A673 (cell line): ENCODE measurements at places on chromosomes 4 and X. TPM values are rescaled to one million over a fixed set of nuclear protein-coding genes. Genes with fewer than 3 reads are reported as not detected.

DNA sequence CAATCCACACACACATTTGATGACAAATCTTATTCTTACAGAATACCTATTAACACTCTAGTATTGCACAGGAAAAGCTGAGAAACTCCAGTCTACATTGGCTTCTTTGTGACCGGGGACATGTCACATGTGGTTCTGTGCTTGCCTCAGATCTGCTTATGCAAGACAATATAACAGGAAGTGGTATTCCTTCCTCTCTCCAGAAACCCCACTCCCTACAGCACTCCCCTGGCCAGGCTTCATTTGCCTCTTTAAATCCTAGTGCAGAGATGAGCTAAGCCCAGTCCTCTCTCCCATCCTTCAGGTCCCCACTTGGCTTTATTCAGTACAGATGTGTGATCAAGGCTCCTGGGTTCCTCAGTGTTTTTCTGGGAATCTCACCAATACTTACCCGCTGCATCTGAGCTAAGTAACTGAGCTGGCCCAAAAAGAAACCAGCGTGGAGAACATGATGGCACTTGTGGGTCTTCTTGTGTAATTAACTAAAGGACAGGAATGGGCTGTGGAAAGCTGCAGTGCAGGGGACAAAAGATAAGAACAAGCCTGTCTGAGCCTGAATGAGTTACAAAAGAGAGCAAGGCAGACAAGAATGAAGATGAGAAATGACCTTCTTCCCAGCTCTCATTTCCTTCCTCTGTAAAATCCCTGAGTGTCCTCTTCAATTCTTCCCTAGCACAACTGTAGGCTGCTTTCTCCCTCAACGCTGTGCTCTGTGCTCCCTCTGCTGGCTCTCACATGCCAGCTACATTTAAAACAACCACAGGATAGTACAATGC lies 105.6 kb downstream of the HNRNPD start:
- H3K36me3 ChIP-seq: no peaks in the 10 kb centered on the region
- H3K27me3 ChIP-seq: no peaks in the 10 kb centered on the region
- peak; percentile 80 for DNase-seq

GRCh38 chr4:36349938-36350549 lies 68.6 kb downstream of the DTHD1 start:
- no peak overlapping the region for H3K4me3 ChIP-seq
- no peak for DNase-seq
- H3K27ac ChIP-seq: no peak overlapping the region

DNA sequence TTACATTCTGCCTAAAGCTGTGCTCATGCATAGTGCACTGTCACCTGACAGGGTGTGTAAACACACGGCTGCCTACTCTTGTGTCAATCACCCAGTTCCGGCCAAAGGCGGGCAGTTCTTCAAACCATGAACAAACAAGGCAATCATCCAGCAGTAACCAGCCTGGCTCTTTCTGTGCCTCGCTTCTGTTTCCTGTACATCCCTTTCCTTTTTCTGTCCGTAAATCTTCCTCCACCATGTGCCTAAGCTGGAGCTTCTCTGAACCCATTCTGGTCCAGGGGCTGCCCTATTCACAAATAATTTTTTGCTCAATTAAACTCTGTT lies 60.8 kb upstream of the CBR4 start:
- no peak overlapping the region for H3K4me3 ChIP-seq
- H3K27me3 ChIP-seq: no peaks in the 10 kb centered on the region
- no peaks in the 10 kb centered on the region for H3K36me3 ChIP-seq
- no peak for DNase-seq
- H3K27ac ChIP-seq: peak overlapping the region; percentile 70
- H3K4me1 ChIP-seq: peaks cover 27% of the 10 kb centered on the region

DNA sequence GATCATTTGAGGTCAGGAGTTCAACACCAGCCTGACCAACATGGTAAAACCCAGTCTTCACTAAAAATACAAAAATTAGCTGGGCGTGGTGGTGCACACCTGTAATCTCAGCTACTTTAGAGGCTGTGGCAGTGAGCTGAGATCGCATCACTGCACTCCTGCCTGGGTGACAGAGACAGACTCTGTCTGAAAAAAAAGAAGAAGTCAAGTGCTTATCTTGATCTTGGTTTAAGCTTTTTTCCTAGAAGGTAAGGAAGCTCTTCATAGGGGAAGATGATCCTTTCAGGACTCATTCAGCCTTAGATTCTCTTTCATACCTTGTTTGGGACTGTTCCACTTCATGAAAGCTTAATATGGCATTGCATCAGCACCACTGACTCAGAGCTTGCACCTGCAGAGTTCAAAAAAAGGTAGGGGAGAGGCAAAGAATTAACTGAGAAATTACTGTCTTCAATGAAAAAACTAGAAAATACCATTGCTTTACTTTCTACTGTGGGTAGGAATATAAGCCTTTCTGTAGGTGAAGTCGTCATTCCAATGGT lies 70.8 kb upstream of the EPGN start:
- DNase-seq: no peak
- no peaks in the 10 kb centered on the region for H3K27me3 ChIP-seq
- no peaks in the 10 kb centered on the region for H3K4me1 ChIP-seq
- H3K36me3 ChIP-seq: no peaks in the 10 kb centered on the region
- H3K4me3 ChIP-seq: no peak overlapping the region

- DNase-seq: peak; percentile 27
- no peaks in the 10 kb centered on the region for H3K36me3 ChIP-seq
- H3K4me1 ChIP-seq: peaks cover 44% of the 10 kb centered on the region
- H3K4me3 ChIP-seq: no peak overlapping the region
Observed at GRCh38 chr4:142366769-142367181, 479.3 kb downstream of the INPP4B start.

DNA sequence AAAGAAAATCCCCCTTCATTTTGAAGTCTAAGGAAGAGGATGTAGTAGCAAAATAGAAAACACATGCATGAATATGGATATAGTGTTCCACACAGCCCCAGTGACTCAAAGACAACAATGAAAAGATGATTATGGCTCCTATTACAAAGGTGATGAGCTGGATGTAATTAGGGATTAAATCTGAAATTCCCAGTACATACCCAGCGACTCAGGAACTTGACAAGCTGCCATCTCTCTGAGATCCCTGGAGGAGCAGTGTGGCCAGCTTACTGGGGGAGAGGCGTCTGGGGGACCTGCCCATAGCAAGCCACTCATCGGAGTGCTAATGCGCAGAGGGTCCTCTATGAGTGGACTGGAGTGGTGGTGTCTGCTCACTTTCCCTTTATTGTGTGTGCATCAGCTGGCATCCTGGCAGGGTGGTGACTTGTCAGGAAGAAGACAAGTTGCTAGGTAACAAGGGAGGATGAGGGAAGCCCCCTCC lies 42.7 kb upstream of the MGST2 start:
- no peaks in the 10 kb centered on the region for H3K36me3 ChIP-seq
- H3K4me1 ChIP-seq: no peaks in the 10 kb centered on the region
- no peaks in the 10 kb centered on the region for H3K27me3 ChIP-seq
- DNase-seq: no peak
- no peak overlapping the region for H3K27ac ChIP-seq

DNA sequence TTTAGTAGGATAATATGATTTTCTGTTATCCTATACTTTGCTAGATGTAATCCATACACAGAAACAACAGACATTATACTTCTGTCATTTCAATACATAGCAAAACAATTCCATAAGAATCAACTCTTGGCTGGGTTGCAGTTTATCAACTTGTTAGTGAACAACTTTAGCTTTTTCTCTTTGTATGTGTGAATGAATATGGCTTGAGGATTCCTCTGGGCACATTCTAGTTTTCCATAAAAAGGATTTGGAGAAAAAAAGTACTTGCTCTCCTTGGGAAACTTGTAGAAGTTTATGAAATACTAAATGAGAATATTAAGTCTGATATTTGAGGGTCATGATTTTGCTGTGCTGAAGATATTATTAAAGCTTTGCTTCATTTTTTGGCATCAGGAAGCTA lies 210.7 kb upstream of the GIMD1 start:
- no peaks in the 10 kb centered on the region for H3K27me3 ChIP-seq
- no peaks in the 10 kb centered on the region for H3K36me3 ChIP-seq
- H3K4me1 ChIP-seq: peaks cover 17% of the 10 kb centered on the region
- no peak overlapping the region for H3K27ac ChIP-seq
- H3K4me3 ChIP-seq: no peak overlapping the region

GRCh38 chr4:186029571-186030398 lies 39.2 kb upstream of the TLR3 start:
- peak overlapping the region; percentile 6 for H3K4me3 ChIP-seq
- no peaks in the 10 kb centered on the region for H3K36me3 ChIP-seq
- peak overlapping the region; percentile 1 for H3K27ac ChIP-seq
- H3K4me1 ChIP-seq: peaks cover 11% of the 10 kb centered on the region

GRCh38 chr4:47686294-47686872 lies 151.5 kb downstream of the CORIN start:
- peak; percentile 63 for DNase-seq
- H3K4me3 ChIP-seq: no peak overlapping the region
- H3K36me3 ChIP-seq: no peaks in the 10 kb centered on the region
- no peaks in the 10 kb centered on the region for H3K4me1 ChIP-seq

- DNase-seq: peak; percentile 28
- no peaks in the 10 kb centered on the region for H3K36me3 ChIP-seq
- no peak overlapping the region for H3K4me3 ChIP-seq
- H3K27ac ChIP-seq: no peak overlapping the region
Observed at GRCh38 chr4:25535278-25535677, 120.4 kb upstream of the SLC34A2 start.

DNA sequence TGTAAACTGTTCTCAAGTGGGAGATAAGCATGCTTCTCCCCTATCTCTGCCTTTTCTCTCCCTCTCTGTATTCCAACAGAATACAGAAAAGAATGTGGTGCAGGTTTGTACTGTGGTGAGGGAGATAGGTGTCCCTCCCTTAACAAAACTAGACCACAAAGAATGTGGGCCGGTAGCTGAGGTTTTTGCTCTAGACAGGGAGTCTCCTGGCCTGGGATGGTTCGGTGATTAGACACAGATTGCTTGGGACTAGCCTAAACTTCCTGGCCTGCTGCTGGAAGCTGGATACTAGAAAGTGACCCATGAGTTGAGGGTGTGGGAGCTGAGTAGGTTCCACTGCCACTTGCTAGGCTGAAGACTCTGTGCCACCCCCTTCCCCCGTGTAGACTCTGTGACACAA lies 143.0 kb downstream of the CXXC4 start:
- no peaks in the 10 kb centered on the region for H3K27me3 ChIP-seq
- no peak overlapping the region for H3K4me3 ChIP-seq
- no peak overlapping the region for H3K27ac ChIP-seq

GRCh38 chrX:68846536-68846935 lies 17.7 kb downstream of the EFNB1 start:
- DNase-seq: no peak
- H3K4me3 ChIP-seq: no peak overlapping the region
- no peaks in the 10 kb centered on the region for H3K27me3 ChIP-seq

GRCh38 chr4:184409911-184410692 lies 64.2 kb downstream of the IRF2 start:
- no peak overlapping the region for H3K4me3 ChIP-seq
- no peaks in the 10 kb centered on the region for H3K27me3 ChIP-seq
- peaks cover 19% of the 10 kb centered on the region for H3K4me1 ChIP-seq
- H3K27ac ChIP-seq: no peak overlapping the region

DNA sequence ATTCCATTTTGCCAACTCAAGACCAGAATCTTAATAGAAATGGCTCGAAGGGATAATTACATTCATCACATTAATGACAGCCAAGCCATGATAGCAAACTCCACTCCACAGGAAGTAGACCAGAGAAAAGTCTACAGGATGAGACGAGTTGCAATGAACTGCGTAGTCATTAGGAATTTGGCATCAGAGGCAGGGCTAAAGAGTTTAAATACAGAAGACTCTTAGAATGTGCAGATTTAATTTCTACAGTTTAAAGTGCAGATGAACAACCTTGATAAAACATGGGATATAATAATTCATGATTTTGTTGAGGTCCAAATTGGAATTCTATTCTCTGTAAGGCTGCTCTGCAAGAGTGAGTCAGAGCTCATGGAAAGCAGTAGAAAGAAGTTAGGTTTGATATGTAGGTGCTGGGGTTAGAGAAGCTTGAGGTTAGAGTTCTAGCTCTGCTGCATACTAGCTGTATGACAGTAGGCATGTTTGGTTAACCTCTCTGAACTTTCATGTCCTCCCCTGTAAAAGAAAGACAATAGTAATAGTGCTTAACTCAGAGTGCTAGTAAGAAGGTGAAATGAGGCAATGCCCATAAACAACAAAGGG lies 32.2 kb downstream of the LNX1 start:
- no peak overlapping the region for H3K4me3 ChIP-seq
- no peaks in the 10 kb centered on the region for H3K4me1 ChIP-seq
- no peak overlapping the region for H3K27ac ChIP-seq
- DNase-seq: no peak
- H3K36me3 ChIP-seq: no peaks in the 10 kb centered on the region

DNA sequence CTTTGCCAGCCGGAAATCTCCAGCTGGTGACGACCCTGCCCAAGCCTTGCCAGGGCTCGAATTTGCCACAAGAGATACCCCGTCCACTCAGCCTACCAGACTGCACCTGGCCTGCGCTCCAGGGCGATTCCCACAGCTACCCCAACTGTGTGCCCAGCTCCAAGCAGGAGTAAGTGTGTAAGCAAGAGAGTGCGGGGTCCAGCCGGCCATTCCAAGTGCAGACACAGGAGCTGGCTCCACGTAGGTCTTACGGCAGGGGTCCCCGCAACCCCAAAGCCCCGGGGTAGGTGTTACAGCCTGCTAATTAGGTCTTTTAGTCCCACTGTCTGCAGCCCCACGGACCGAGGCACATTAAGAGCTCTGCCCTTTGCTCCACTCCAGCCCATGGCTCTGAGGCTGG lies 1305.2 kb downstream of the ARAP2 start:
- no peak overlapping the region for H3K27ac ChIP-seq
- H3K27me3 ChIP-seq: no peaks in the 10 kb centered on the region
- no peaks in the 10 kb centered on the region for H3K36me3 ChIP-seq
- H3K4me1 ChIP-seq: no peaks in the 10 kb centered on the region
- no peak overlapping the region for H3K4me3 ChIP-seq

- H3K27ac ChIP-seq: no peak overlapping the region
- no peaks in the 10 kb centered on the region for H3K27me3 ChIP-seq
- H3K4me1 ChIP-seq: no peaks in the 10 kb centered on the region
- H3K36me3 ChIP-seq: no peaks in the 10 kb centered on the region
- no peak overlapping the region for H3K4me3 ChIP-seq
- no peak for DNase-seq
Observed at GRCh38 chr4:42562016-42562415, 94.9 kb downstream of the ATP8A1 start.

GRCh38 chr4:126395664-126396063 lies 1080.9 kb downstream of the FAT4 start:
- no peak overlapping the region for H3K4me3 ChIP-seq
- H3K36me3 ChIP-seq: no peaks in the 10 kb centered on the region
- no peak for DNase-seq
- no peaks in the 10 kb centered on the region for H3K4me1 ChIP-seq
- no peaks in the 10 kb centered on the region for H3K27me3 ChIP-seq

DNA sequence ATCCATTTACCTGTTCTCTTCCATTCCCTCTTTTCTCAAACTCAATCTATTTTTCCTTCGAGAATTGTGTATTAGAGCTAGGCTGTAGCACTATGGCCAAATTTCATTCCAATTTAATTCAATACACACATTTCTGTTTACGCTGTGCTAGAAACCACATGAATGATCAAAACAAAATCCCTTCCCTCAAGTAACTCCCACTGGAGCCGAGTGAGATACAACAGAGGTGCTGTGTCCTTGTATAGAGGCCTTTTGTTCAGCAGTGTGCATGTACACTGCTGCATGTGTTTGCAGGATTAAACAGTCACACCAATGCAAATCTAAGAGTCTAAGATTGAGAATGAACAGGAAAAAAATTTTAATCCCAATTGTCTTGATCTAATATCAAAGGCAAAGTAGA lies 734.2 kb downstream of the RAPGEF2 start:
- no peak overlapping the region for H3K4me3 ChIP-seq
- H3K36me3 ChIP-seq: no peaks in the 10 kb centered on the region
- DNase-seq: no peak
- no peaks in the 10 kb centered on the region for H3K27me3 ChIP-seq
- no peak overlapping the region for H3K27ac ChIP-seq
- H3K4me1 ChIP-seq: no peaks in the 10 kb centered on the region

SPANXC gene
- total RNA-seq: not detected in 2 replicates

HDAC6 gene
- total RNA-seq: 49.4 and 82.5 TPM in 2 replicates

HTRA3 gene
- 0.64 and 1.4 TPM in 2 replicates for total RNA-seq

CT45A2 gene
- total RNA-seq: not detected in 2 replicates

CABS1 gene
- total RNA-seq: not detected in 2 replicates
